Activated T-cell treated with anti-CD3 and anti-CD28 coated beads, Interleukin-2, amount 50 U/mL, for 4 hours (primary cell): ENCODE measurements at places on chromosomes 12 and 14.

DNA sequence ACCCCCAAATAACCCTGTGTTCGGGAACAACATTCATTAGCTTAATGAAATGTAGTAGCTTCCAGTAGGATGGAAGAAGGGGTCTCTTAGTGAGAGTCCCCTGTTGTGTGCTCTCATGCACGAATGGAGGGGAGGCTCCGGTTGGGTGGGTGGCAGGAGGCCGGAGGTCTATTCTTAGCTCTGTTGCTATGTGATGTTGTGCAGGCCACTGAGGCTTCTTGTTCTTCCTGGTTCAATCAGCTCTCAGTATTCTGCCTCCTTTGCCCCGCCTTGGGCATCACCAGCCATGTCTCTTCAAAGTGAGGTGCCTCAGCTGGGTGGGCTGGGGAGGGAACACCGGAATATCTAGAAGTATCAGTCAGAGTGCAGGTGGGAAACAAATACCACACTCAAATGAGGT, 50.8 kb downstream of the KCNA1 start:
- DNase-seq = no peak

DNA sequence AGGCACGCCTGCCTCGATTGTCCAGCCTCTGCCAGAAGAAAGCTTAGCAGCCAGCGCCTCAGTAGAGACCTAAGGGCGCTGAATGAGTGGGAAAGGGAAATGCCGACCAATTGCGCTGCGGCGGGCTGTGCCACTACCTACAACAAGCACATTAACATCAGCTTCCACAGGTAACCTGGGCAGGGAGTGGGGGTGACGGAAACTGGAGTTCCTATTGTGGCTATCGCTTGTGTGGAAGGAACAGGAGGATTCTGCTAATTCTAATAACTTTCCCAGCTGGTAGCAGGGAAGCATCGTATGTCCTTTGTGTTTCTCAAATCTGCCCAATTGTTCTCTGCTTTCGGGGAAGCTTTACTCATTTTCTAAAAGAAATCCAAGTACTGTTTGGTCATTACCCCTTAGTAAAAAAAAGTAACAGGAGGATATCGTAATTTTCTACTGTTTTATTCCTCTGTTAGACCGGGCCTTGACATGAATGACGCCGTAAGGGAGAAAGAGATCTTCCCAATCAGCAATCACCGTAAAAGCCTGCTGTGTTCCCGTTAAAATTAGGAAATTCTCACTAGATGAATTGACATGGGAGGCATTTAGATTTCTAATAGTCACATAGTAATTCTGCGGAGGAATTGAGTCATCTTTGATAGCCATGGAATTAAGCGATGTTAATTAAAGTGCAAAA, 449 bp downstream of the THAP2 start:
- DNase-seq = no peak

DNA sequence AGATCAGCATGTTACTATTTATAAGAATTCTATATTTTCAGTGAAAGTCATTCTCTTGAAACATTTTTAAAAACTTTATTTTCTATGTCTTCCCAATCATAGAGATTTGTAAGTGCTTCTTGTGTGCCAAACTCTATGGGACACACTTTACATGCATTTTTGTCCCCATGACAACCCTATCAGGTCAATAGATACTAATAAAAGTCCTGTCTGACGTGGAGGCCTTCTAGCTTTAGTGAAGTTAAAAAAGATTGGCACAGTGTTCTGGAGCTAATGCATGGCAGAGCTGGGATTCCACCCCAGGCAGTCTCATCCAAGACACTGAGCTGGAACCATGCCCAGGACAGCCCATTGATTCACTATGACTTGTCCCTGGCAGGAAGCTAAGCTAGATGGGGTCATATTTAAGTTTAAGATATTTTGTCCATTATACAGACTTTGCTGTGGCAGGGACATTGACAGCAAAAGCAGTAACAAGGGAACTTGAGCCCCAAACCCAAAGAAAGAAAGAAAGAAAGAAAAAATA, 28.1 kb downstream of the TTC6 start:
- no peak for DNase-seq

GRCh38 chr14:29858299-29858698, 69.3 kb downstream of the PRKD1 start:
- DNase-seq = no peak

- DNase-seq = no peak
Measured at GRCh38 chr12:6958609-6959057, 7.5 kb downstream of the PTPN6 start.

DNA sequence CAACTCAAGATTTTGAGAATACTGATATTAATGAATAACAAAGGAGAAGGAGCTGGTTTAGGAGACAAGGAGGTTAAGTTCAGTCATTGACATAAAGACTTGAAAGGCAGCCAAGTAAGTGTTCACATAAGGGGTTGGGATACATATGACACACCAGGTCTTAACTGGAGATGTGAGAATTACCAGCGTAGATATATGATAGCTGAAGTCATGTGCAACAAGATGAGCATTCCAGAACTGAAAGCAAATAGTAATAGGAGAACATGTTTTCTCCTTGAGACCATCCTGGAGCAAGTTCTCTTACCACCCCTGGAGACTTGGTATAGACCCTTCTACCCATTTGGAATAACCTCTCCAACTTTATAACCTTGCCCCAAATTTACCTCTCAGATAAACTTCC, 43.3 kb upstream of the NPFF start:
- DNase-seq = no peak

DNA sequence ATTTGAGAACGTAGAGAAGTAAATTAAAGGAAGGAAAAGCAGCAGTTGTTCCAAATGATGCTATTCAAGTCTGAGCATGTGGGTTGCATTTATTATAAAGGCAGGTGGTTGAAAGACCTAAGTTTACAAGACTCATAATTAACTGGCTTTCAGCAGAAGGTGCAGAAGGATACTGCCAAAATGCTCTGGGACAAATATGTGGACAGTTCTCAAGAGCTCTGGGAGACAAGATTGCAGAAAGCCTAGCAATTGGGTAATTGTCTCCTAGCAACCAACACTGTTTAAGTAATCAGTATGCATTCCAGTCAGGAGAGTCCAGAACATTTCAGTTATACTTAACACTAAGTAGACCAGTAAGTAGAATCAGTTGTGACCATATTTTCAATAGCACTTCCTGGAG, 131.5 kb downstream of the GPR135 start:
- DNase-seq = no peak

- no peak for DNase-seq
Measured at GRCh38 chr14:64549016-64549415, 745 bp upstream of the PPP1R36 start.
